AG08395 (cell line): ENCODE measurements at places on chromosomes 3 and 15.

GRCh38 chr3:42901073-42901415, 4.9 kb upstream of the ZNF662 start:
- no peak for DNase-seq

GRCh38 chr3:119380697-119381096, 82.7 kb downstream of the TMEM39A start:
- DNase-seq = no peak

DNA sequence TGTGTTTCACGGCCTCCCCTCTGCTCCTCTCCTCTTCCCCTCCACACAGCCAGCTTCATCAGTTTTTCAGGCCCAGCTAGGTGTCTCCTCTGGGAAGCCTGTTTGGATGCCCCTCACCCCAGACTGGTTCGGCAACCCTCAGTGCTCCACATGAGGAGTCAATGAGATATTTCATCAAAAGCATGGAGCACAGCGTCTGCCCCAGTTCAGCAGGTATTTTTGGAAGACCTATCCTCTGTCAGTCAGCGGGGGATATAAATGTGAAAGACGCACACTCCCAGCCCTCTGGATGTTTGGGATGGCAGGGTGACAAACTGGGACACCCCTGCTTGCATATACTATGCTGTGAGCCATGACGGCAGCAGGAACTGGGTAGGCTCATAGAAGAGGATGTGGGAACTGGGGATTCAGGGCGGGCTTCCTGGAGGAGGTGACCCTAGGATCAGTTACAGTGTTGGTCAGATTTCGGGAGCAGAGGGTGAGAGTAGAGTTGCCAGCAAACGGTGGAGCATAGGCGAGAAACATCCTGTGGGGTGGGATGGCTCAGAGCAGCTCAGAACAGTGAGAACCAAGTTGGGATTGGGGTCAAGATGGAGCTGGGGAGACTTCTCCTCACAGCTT, 42.9 kb downstream of the PXYLP1 start:
- DNase-seq = no peak

GRCh38 chr15:73964736-73965093, 27.4 kb downstream of the STOML1 start:
- peak; percentile 83 for DNase-seq

GRCh38 chr15:68990231-68990991, 24.1 kb upstream of the NOX5 start:
- no peak for DNase-seq

DNA sequence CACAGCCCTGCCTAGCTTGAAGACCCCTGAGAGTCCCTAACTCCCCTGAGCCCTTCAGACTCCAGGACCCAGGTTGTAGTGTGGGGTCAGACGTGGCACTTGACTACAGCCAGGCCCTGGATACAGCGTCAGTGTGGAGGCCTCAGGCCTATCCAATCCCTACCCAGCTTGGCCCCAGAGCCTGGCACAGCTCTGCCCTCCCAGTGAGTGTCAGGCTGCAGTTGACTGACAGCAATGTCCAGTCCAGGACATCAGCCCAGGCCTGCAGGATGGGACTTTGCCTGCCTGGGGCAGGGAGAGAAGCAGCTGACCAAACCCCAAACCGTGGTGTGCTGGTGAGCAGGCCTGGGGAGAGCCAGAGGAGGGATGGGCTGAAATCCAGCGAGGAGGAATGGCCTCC, 27.3 kb downstream of the KLF13 start:
- DNase-seq = peak; percentile 58

DNA sequence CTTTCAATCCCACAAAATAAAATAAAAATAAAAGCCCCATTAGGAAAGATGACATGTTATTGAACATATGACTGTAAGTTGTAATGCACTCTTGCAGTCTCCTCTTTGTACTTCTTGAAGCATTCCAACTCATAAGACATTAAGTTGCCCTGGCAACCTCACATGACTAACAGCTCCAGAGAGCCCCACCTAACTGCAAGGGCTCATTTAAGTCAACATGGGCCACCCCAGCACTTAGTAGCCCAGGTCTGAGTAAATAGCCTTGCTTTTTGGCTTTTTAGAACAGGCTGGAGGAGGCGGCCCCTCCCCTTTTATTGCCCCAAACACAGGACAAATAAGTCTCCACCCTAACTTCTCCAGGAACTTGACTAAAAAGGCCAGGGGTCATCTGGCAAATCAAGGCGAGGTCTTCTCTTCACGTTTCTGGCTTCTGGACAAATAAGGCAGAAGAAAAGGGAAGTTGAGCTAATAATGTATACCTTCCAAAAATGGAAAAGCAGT, 135.1 kb downstream of the TMCO5A start:
- peak; percentile 75 for DNase-seq

DNA sequence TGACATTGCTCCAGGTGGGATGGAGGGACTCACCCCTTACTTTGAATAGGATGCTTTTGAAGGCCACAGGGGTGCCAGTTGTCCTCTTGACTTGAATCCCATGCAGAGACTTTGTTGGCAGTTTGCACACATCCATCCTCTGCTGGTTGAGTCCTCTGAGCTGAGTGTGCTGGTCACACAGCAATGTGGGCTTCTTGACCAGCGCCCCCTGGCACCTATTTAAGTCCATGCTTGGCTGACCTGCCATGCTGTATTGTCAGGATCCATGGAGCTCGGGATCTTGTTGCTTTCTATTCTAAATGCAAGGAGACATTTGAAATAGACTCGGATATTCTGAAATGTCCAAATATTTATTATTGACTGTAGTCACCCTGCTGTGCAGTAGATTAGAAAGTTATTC, 19.8 kb downstream of the RAB7A start:
- no peak for DNase-seq

DNA sequence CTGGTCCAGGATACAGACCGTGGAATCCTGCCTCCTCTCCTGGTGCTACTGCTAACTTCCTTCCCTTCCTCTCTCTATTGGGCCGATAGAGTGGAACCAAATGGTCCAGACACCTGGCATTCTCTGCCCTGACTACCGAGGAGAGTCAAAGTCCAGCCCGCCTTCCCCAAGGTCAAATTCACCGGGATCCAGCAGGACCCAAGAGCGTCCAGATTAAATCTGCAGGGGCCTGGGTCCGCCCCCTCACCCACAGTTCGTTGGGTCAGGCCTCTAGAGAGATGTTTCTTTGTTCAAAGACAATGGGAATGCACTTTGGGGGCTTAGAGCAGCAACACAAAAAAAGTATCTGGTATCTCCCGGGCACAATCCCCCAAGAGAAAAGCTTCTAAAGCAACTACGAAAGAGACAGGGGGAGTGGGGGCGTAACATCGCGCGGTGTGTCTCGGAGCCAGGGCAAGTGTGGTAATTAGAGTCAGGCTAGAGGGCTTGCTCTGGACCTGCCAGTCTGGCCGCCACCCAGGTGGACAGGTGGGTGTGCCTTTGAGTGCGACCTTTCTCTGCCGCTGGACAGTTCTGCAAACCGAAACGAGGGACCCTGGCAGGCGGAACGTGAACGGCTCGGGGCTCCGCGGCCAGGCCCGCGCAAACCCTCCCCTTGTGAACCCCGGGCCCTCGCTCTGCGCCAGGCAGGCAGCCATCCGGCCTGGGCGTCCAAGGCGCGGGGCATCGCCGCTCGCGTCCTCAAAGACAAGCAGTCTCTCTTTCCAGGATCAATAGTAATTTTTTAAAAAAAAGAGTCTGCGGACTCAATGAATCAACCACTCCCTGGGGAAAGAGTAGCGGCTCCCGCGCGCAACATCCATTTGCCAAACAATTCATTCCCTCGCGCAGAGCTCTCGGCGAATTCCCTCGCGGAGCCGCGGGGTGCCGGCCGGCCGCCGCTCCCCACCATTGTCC, 806 bp downstream of the KLHL25 start:
- peak; percentile 39 for DNase-seq

- no peak for DNase-seq
Observed at GRCh38 chr3:126530171-126531050, 6.5 kb downstream of the CHST13 start.

- DNase-seq = no peak
Observed at GRCh38 chr3:171121801-171122200, 95.3 kb upstream of the SLC2A2 start.

DNA sequence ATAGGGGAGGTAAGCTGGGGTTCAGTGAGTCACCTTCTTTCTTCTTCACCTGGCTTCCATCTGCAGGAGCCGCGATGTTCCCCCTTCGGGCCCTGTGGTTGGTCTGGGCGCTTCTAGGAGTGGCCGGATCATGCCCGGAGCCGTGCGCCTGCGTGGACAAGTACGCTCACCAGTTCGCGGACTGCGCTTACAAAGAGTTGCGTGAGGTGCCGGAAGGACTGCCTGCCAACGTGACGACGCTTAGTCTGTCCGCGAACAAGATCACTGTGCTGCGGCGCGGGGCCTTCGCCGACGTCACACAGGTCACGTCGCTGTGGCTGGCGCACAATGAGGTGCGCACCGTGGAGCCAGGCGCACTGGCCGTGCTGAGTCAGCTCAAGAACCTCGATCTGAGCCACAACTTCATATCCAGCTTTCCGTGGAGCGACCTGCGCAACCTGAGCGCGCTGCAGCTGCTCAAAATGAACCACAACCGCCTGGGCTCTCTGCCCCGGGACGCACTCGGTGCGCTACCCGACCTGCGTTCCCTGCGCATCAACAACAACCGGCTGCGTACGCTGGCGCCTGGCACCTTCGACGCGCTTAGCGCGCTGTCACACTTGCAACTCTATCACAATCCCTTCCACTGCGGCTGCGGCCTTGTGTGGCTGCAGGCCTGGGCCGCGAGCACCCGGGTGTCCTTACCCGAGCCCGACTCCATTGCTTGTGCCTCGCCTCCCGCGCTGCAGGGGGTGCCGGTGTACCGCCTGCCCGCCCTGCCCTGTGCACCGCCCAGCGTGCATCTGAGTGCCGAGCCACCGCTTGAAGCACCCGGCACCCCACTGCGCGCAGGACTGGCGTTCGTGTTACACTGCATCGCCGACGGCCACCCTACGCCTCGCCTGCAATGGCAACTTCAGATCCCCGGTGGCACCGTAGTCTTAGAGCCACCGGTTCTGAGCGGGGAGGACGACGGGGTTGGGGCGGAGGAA, 2.6 kb downstream of the ISLR2 start:
- no peak for DNase-seq

GRCh38 chr3:112074616-112075497, 11.3 kb upstream of the C3orf52 start:
- DNase-seq = peak; percentile 82

DNA sequence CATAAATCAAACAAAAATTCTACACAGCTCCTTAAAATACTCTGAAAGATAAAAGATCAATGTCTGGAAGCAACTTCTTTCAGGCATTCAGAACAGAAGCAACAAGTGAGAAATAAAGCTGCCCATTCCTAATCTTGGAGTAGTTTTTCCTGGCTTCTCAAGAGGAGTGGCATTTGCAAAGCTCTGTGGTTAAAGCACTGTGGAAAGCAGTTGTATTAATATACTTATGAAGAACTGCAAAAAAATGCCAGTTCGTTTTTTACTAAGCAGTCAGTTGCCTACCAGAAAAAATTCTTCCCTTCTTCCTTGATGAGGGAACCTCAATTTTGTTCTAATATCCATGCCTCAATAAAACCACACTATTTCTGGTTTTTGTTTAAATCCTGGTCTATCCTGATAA, 197.8 kb downstream of the TNIK start:
- peak; percentile 50 for DNase-seq

DNA sequence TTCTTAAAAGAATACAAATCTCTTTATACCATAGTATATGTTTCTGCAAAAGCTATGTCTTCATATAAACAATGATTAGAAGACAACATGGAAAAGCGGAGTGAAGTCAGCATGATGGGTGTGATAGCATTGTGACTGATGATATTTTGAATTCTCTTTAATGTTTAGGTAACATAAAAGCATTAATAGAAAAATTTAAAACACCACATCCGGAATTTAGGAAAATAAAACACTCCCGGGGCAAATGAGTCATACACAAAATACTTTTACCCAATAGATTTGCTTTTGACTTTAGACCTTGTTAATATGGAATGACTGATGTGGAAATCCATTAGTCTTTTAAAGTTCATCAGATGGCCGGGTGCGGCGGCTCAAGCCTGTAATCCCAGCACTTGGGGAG, 134.7 kb downstream of the P3H2 start:
- DNase-seq = no peak

- peak; percentile 88 for DNase-seq
Observed at GRCh38 chr3:9500108-9501050, 53.2 kb downstream of the LHFPL4 start.

DNA sequence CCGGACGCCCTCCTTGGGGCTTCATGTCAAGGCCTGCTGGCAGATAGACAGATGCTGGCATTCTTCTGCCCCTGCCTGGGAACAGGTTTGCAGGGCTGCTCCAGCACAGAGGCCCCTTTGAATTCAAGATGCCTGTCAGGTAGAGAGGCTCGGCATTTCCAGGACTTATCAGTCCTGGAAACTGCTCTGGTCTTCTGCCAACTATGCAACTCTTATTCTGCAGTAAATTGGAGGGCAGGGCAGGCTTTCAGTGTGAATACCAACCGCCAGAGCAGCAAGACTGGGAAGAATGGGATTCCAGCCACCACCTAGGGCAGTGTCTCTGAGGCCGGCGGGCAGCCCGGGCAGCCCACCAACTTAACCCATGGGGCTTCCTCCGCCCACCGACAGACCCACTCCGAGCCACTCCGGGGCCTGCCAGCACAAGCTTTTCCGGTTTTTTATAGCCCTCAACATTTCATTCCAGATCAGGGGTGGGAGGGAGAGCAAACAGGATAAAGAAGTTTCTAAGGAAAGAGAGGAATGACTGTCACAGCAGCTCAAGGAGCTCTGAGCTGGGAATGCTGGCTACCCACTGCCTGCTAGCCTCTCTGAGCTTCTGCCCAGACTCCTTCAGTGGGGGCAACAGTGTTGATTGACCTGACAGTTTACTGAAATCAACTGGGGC, 140.9 kb downstream of the NTRK3 start:
- DNase-seq = no peak

DNA sequence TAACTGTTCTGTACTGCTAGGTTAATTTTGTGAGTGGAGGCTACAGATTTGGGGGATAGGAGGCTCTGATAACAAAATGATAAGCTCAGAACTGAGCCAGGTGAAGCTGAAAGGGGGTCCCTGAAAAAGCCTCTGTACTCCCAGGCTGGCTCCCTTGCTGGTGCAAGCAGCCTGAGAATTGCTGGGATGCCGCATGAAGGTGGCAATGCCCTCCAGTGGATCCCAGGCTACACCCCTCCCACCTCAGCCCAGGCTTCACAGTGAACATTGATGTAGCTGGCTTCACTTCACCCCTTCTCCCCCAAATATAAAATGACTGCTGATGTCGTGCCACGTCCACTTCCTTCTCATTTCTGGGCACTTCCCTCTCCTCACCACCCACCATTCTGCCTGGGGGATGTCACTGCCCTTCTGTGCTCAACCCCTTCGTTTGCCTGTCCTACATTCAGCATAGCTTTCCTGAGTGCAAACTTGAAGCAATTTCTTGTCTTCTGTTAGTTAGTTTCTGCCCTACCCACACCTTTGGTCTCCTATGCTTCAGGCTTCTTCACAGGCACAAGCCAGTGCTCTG, 9.7 kb upstream of the ARHGEF26 start:
- no peak for DNase-seq

- DNase-seq = peak; percentile 1
Observed at GRCh38 chr3:95567346-95567745, 1247.0 kb upstream of the EPHA6 start.
